ENCODE measurements at places on chromosomes 11 and 22.

DNA sequence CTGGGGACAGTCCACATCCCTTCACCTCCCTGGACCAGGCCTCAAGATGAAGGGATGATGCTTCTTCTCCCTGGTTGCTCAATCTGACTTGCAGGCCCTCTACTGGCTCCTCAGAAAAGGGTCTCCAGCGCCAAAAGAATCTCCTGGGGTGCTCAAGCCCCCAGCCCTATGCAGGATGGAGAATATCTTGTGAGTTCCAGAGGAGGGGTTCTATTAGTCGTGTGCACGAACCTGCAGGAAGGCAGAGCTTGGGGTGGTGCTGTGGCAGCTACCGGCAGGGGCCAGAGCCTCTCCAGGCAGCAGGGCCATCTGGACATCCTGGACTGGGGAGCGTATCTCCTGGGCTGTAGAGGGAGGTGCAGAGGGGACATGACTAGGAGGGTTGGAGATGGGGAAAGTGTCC, 1339.5 kb downstream of the BRD1 start:
- DNase-seq: no peak

GRCh38 chr11:33366918-33367317, 109.7 kb downstream of the HIPK3 start:
- DNase-seq: no peak

- no peak for DNase-seq
These were observed 3.9 kb downstream of the CHST1 start for GRCh38 chr11:45661439-45662055.

DNA sequence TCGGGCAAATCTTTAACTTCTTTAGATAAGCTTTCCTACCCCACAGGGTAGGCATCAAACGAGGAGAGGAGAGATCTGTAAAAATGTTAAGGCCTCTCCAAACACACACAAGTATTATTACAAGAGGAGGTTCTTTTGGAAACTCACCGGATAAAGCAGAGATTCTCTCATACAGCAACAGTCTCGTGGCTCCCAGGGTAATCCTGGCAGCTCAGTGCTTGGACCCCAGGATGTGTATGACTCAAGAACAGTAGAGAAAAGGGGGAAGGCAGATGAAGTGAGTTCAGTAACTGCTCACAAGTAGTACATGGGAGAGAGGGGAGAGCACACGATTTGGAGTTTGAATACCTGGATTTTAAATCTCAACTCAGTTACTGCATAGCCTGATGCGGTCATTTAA, 120.9 kb downstream of the FEZ1 start:
- DNase-seq: no peak

DNA sequence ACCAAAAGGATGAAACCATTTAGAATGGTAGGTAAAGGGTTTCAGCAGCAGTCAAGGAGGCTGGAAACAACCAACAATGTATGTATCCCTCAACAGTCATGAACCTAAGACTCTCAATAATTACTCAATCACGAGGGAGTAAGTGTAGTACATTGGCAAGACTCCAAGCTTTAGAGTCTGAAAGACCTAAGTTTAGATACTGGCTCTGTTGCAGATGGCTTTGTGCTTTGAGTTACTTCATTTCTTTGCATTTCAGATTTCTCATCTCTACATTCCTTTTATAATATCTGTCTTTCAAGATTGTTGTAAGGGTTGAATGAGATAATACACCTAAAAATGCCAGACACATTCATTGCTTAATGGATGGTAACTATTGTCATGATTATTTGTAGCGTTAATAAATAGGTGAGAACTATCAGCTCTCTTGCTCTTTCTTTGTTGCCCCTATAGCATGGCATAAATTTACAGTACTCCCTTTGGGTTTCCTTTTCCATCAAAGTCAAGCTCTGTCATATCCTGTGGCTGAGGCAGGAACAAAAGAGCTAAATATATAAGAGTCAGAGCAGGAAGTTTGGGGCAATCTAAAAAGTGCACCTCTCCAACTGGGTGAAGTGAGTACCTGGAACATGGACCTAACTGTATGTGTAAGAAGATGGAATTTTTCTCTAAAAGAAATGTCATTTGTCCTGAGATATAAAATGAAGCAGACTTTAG, 228.2 kb upstream of the ZC3H12C start:
- DNase-seq: no peak

DNA sequence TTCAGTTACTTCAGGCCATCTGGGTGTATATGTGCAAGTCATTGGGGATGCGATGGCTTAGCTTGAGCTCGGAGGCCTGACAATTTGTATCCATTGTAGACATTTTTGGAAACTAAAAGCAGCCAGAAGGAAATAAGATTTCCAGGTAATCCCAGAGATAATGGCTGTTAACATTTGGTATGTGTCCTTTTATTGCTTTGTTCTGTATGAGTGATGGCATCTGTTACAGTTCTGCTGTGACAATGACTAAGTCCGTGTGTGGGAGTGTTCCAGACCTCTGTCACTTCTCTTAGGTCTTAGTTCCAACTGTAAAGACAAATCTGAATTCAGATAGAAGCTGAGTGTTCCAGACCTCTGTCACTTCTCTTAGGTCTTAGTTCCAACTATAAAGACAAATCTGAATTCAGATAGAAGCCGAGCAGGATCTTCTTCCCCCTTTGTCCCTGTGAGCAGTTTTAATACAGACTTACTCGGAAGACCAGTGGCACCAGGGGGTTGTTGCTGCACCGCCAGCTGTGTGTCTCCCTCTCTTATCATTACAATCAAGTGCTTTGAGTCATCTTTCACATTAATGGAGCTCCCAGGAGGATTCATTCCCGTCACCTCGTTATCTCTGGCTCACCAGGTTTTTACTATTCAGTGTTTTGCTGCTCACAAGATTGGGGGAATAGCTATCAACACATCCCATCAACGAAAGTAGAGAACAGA, 190.9 kb upstream of the SORL1-AS1 start:
- no peak for DNase-seq
